Daoy (cell line): ENCODE measurements at places on chromosomes 12 and 14.
A peak's percentile ranks its signal among the peaks of the same experiment; 100 is the strongest.

DNA sequence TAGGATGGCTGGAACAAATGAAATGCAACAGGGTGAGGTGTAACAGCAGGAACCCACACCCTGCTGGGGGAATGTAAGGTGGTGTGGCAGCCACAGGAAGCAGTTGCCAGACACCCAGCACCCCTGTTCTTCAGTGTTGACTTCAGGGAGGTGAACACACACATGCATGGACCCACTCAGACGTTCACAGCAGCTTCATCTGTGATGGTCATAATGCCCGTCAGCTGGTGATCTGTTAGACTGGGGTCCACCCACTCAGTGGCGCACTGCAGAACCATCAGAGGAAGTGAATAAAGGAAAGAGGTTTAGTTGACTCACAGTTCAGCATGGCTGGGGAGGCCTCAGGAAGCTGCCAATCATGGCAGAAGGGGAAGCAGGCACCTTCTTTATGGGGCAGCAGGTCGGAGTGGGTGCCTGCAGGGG lies 22.7 kb upstream of the TEX22 start:
- DNase-seq: peak; percentile 54

GRCh38 chr14:92688434-92689375 lies 59.7 kb downstream of the LGMN start:
- DNase-seq: no peak

GRCh38 chr12:114933428-114934160 lies 249.6 kb upstream of the TBX3 start:
- DNase-seq: peak; percentile 85

GRCh38 chr14:55450987-55451386 lies 10.6 kb upstream of the TBPL2 start:
- DNase-seq: no peak
